ENCODE measurements at places on chromosomes 7 and 10.

DNA sequence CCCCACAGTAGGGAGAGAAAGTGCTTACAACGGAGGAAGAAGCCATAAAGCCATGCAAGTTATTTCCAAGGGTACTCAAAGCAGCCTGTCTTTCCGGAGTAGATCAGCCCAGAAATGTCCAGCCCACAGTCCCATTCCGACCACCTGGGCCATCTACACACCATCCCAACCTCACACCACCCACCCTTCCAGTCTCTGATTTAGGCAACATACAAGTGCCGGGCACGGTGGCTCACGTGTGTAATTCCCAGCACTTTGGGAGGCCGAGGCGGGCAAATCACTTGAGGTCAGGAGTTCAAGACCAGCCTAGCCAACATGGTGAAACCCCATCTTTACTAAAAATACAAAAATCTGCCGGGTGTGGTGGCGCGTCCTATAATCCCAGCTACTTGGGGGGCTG is 35.1 kb downstream of the LRRC20 start:
- no peak for DNase-seq

- DNase-seq: no peak
Measured at GRCh38 chr10:8616166-8616565, 561.7 kb downstream of the GATA3 start.

DNA sequence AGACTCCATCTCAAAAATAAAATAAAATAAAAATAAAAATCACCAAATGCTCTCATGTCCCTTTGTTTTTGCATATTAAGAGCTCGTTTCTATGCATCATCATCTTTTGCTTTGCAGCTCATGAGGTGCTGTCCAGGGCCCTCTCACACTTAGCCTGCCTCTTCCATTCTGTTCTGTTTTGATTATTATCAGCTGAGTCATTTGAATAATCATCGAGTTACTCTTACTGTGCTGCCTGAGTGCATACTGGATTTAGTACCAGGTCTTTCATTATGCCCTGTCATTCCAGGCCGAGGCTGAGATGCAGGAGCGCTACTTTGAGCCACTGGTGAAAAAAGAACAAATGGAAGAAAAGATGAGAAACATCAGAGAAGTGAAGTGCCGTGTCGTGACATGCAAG is 33.0 kb downstream of the UCMA start:
- DNase-seq: no peak

GRCh38 chr7:151003572-151003971 is 12.8 kb downstream of the NOS3 start:
- no peak for DNase-seq

- no peak for DNase-seq
Measured at GRCh38 chr7:48760528-48761265, 163.7 kb upstream of the CDC14C start.

DNA sequence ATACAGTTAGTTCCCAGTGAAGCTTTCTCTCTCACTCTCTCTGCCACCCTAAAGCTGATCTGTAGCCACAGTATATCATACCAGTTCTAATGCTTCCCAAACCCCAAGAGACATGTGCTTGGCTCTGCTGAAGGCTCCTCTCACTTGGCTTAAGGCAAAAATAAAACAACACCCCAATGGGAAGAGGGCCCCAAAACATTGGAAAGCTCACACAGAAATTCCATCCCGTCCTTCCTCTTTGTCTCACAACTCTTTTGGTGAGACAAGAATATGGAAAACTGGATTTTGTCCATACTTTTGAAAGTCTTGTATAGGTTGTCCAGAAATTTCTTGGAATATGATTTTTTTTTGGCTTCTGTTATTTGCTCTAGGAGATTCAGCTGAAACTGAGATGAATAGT is 56.1 kb upstream of the WNT16 start:
- no peak for DNase-seq

- no peak for DNase-seq
Measured at GRCh38 chr10:45428611-45429510, 54.8 kb downstream of the ALOX5 start.

- DNase-seq: no peak
Measured at GRCh38 chr7:130998993-130999602, 265.1 kb upstream of the KLF14 start.

DNA sequence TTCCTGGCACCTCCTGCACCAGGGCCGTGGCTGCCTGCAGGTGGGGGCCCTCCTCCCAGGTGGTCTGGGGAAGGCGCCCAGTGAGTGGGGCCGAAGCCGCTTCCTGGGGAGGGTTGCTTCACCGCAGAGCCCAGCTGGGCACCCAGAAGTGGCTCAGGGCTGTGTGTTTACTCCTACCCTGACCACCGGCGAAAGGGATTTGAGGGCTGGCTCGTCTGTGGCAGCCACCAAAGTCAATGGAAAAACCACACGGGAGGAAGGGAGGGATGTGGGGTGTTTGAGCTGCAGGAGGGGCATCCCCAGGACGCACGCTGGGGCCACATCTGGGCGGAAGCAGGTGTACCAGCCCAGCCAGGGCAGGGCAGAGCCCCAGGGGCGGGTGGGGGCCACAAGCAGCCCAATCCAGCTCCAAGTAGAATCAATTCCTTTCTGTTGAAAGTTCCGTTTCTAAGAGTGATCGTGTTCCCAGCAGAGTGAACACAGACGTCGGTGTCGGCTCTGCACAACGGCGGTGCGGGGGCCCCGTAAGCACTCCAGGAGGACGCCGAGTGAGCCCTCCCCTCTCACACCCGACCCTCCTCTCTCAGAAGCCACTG is 69.9 kb downstream of the FOXL3 start:
- no peak for DNase-seq

GRCh38 chr7:67947646-67948045 is 951.0 kb downstream of the TYW1 start:
- DNase-seq: no peak

DNA sequence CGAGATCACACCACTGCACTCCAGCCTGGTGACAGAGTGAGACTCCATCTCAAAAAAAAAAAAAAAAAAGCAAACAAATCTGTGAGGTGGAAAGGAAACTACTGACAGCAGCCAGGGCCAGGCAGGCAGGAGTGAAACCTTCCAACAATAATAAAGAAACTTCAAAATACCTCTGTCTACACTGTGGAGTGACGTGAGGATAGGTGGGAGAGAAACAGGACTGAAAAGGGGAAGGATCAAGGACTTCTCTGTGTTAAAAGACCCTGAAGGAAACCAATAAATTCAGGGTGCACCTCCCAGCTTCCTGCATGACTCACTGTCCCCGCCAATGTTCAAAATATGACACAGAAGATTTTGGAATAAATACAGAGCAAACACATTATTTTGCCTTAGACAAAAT is 82.9 kb downstream of the KIAA1549 start:
- peak; percentile 10 for DNase-seq

DNA sequence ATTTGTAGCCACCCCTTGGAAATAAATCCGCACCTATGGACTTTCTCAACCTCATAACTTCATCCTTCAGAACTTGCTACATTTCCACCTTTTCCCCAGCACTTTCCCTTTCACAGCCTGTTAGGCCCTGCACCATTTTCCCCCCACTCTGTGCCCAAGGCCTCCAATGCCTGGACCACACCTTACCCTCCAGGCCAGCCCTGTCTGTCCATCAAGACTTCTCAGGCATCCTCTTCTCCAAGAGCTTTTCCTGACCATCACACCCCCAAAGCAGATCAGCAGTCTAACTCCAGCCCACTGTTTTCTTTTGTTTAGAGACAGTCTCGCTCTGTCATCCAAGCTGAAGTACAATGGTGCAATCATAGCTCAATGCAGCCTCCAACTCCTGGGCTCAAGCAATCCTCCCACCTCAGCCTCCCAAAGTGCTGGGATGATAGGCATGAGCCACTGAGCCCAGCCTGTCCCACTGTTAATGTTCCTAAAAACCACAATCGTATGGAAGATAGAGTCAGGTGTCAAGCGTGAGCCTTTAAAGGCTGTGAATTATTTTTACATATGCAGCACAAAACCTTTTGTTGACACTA is 116.8 kb downstream of the PARD3 start:
- no peak for DNase-seq

DNA sequence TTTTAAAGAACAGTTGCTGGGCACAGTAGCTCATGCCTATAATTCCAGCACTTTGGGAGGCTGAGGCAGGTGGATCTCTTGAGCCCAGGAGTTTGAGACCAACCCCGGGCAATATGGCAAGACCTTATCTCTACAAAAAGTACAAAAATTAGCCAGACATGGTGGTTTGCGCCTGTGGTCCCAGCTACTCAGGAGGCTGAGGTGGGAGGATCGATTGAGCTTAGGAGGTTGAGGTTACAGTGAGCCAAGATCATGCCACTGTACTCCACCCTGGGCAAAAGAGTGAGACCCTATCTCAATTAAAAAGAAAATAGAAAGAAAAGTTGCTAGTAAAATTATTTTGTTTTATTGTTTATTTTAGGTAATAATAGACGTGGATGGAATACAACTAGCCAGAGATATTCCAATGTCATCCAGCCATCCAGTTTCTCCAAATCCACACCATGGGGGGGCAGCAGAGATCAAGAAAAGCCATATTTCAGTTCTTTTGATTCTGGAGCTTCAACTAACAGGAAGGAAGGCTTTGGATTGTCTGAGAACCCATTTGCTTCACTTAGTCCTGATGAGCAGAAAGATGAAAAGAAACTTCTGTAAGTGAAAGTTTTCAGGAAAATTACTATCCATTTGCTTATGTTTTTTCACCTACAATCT is 3.0 kb downstream of the NUP42 start:
- DNase-seq: no peak

DNA sequence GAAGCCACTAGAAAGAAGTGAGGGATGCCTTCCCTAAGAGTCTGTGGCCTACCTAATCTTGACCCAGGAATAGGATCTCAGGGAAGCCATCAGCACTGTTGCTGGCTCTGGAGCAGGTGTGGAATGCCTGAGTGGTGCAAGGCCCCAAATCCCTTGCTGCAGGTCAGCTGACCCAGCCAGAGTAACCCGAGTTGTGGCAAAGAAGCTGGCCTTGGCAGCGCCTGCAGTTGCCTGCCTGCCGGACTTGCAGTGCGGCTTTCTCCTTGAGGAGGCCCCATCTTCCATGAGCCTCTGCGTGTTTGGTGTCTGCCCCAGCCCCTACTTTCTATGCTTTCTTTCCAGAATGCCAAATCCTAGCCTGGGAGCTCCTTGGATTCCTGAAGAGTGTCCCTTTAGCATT is 5.8 kb downstream of the KIAA1217 start:
- DNase-seq: no peak

GRCh38 chr10:80197972-80198916 is 7.1 kb downstream of the ANXA11 start:
- DNase-seq: no peak

DNA sequence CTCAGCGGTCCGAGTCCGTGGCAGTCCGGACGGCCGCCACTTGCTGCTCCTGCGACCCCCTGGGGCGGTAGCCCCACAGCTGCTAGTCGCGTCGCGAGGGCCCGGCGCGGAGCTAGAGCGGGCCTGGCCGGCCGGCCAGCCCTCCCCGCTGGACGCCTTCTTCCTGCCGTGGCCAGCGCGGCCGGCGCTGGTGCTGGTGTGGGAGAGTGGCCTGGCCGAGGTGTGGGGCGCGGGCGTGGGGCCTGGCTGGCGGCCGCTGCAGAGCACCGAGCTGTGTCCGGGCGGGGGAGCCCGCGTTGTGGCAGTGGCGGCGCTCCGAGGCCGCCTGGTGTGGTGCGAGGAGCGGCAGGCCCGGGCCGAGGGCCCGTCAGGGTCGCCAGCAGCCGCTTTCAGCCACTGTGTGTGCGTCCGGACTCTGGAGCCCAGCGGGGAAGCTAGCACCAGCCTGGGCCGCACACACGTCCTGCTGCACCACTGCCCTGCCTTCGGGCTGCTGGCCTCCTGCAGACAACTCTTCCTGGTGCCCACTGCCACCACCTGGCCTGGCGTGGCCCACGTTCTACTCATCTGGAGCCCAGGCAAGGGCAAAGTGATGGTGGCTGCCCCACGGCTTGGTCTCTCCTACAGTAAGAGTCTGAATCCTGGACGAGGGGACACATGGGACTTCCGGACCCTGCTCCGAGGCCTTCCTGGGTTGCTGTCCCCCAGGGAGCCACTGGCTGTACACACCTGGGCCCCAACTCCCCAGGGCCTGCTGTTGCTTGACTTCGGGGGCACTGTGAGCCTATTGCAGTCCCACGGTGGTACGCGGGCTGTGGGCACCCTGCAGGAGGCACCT is 631 bp downstream of the HPS6 start:
- DNase-seq: no peak

DNA sequence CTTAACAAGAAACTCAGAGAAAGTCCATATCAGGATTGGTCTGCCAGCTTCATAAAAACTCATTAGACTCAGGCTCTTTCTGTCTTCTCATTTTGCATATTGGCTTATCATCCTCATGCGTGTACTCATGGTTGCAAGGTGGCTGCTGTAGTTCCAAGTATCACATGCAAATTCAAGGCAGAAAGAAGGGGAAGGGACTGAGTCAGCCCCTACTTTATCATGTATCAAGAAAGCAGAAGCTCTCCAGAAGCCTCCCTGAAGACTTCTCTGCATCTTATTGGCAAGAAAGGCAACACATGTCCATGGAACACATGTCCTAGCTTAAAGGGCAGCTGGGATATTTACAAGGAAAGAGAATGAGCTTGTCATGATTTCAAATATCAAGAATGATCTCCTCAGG is 19.4 kb upstream of the EZH2 start:
- DNase-seq: no peak

DNA sequence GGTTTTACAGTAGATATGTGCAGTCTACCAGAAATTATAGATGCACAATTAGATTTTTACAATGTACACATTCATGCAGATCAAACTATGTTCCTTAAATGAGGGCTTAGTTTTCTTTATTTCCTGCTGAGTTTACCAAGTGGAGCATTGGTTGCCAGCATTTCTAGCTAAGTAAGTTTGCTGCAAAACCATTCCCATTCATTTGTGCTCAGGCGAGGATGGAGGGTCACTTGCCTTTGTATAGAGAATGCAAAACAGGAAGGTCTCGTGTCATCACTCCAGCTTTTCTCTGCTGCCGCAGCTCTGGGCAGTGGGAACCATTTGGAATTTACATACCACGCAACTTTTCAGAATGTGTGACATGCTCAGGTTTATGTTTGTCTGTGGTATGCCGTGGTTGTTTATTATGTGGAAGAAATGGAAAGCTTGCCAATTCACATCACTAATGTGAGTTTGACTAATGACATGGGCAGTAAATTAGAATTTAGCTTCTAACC is 198.6 kb downstream of the TRIL start:
- DNase-seq: no peak

DNA sequence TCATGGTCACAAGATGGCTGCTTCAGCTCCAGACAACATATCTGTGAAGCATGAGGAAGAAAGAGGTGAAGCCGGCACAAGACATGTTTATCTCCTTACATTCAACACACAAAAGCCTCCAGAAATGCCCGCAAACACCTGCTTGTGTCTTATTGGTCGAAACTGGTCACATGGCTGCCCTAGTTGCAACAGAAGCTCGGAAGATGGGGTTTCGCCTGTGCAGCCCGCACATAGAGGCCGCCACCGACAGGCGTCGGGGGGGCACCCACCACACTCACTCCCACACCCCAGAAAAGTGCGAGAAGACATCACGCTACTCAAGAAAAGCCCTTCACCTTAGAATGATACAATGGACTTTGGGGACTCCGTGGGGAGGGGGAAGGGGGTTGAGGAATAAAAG is 63.0 kb upstream of the MGMT start:
- DNase-seq: no peak

- no peak for DNase-seq
Measured at GRCh38 chr7:134639061-134639460, 7.6 kb upstream of the BPGM start.

- DNase-seq: no peak
Measured at GRCh38 chr7:12851142-12851541, 163.7 kb downstream of the ARL4A start.
